Substantia nigra (tissue), 51 donors: ENCODE measurements at places on chromosomes 1 and 21.

DNA sequence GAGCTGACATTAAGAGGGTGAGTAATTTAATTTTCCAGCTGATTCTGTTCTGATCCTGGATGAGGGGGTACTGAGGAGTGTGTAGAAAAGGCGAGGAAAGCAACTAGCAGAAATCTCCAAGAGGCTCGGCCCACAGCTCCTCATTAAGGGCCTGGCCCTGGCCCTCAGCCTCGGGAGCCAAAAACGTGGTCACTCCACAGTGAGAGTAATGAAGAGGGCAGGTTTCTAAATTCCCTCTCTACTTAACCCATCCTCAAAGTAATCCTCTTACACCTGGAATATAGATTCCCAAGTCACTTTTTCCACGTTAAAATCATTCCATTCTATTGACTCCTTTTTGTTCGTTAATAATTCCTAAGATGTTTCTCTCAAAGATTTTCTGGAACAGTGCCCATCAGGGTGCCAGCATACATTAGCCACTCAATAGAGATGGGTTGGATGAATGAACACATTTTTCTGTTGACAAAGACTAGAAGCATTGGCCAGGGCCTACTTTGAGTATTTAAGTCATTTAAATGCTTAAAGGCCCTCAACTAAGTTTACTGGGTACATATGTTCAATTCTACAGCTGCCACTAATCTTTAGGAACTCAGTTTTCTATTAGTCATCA, 1.1 kb upstream of the COL11A1 start:
- no peak for DNase-seq

DNA sequence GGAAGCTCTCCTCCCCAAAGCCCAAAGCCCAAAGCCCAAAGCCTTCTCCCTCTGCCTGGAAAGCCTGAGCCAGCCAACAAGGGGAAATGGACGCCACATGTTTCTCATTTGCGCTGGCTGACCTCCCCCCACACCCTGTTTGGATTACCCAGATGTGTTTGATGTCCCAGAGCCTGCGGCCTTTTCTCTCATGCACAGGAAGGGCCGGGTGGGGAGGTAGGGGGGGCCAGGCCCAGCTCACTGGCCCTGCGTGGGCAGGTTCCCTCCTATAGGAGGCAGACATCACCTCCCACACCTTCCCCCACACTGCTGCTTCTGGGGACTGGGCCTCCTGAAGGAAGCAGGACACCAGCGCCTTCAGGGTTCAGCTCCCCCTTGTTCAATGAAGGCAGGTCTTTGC, 116.3 kb downstream of the NAV1 start:
- no peak for DNase-seq

DNA sequence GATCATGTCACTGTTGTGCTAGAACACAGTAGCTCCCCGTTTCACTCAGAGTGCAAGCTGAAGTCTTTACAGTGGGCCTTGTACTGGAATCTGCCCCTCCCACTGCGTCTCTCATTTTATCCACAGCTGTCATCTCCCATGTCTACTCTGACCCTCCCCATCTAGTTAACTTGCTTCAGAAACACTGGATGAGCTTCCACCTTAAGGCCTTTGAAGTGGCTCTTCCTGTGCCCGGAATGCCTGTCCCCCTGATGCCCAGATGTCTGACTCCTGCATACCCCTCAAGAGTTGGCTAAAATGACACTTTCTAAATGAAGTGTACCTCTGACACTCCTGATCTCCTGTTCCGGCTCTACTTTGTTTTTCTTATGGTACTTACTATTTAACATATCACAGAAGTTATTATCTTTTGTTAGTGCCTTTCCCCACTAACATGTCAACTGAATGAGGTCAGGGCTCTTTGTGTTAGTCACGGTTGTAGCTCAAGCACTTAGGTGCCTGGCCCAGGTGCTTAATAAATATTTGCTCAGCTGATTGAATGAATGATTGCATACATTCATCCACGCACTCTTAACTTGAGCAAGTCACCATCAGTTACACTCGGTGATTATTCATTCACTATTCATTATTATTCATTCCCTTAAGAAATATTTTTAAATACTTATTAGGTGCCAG, 13.3 kb downstream of the ARV1 start:
- no peak for DNase-seq

DNA sequence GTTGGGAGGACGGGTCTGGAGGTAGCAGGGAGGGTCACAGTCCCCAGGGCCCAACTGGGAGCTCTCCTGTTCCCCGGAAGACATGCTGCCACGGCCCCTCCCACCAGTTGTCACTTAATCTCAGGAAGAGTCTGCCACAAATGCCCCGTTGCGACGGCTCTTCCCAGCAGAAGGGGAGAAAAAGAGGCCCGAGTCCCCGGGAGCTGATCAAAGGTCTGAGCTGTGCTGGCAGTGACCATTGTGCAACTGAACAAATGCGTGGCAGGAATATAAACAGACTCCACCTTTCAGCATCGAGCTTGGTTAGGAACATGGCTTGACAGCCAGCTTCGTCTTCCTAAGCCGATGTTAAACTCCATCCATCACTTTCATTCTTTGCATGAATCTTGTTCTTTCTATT, 27.8 kb upstream of the ZBTB21 start:
- no peak for DNase-seq

- DNase-seq = peak; percentile 77
Measured at GRCh38 chr21:37208056-37208721, 58.9 kb downstream of the VPS26C start.

DNA sequence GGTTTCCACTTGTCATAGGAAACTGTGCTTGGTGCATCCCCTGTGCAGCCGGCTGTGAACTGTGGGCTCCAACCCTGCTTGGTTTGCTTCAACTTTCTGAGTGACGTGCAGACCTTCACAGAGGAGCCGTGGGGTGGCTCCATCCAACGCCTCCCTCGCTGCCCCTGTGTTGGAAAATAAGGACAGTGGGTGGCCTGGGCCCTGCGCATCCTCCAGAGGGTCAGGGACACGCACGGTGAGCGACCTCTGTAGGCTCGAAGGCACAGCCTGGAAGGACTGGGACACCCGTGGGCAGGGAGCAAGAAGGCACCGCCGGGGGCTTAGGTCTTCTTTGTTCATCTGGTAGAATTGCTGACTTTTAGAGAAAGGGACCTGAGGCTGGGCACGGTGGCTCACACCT, 6.5 kb upstream of the FAAP20 start:
- DNase-seq = no peak

- no peak for DNase-seq
Measured at GRCh38 chr1:148434832-148435231, 48.3 kb downstream of the PPIAL4G start.
